ENCODE measurements at places on chromosomes 4 and X.

GRCh38 chr4:88144048-88144447 is 14.4 kb downstream of the ABCG2 start:
- DNase-seq = no peak

DNA sequence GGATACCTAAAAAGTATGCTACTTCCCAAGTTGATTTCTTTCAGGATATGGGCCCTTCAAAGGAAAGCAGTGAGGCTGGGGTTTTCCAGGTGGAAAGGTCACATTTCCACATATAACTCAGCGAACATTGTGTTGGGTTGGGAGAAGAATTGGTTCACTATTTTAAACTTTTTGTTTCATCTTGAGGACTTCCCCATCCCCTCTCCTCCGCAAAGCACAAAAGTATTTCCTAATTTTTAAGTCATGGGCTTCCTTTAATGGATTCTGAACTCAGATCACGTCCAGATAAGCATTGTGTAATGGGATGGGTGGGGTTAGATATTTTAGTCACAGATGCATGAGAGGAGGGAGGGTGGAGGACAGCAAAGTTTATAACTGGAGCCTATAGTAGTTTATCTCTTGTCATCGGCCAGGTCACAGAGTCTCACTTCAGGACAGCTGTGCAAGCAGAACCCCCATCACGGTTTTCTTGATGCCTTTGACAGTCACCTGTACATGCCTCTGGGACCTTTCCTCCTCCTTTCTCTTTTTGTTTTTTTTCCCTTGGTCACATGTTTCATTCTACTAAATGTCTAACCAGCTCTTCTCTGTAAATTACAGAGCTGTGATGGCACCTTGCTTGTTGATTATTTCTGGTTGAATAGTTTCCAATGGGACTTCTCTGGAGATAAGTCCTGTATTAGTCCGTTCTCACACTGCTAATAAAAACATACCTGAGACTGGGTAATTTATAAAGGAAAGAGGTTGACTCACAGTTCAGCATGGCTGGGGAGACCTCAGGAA is 115.4 kb downstream of the PTTG2 start:
- DNase-seq = no peak

- DNase-seq = no peak
These were observed 33.5 kb downstream of the OR13H1 start for GRCh38 chrX:131577413-131577812.

DNA sequence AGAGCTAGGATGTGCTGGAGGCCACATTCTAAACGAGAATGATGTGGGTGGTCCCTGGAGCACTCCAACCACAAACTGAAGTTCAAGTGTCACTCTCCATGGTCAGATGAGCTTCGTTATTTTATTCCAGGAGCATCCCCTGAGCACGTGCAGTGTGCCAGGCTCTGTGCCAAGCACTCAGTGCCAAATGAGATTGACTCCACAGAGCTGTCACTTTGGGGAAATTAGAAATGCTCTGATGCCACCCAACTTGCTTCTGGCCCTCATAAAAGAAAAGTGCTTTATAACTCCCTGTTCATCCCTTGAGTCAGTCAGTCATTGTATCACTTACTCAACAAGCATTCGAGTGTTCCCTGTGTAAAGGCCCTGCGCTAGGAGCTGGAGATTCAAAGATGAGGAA is 91.2 kb downstream of the RTL5 start:
- DNase-seq = no peak

GRCh38 chr4:182174979-182175378 is 68.2 kb upstream of the TENM3 start:
- DNase-seq = no peak

DNA sequence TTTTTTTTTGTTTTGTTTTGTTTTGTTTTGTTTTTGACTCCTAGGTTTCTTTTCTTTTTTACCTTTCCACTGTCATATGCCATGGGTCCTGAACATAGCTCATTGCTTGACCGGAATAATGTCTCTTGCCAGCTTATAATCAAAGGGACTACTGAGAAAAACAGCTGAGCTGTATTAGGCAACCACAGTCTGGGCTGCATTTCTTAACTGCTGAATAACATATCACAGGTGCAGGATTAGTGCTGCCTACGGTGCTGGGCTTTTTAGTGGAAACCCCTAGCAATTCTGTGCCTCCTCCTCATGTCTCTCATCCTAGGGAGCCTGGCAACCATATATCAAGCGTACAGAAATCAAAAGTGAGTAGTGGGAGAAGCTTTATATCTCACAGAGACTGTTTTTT is 333.5 kb downstream of the BMPR1B start:
- no peak for DNase-seq

- DNase-seq = no peak
These were observed 28.9 kb downstream of the SPANXD start for GRCh38 chrX:141669689-141670088.

DNA sequence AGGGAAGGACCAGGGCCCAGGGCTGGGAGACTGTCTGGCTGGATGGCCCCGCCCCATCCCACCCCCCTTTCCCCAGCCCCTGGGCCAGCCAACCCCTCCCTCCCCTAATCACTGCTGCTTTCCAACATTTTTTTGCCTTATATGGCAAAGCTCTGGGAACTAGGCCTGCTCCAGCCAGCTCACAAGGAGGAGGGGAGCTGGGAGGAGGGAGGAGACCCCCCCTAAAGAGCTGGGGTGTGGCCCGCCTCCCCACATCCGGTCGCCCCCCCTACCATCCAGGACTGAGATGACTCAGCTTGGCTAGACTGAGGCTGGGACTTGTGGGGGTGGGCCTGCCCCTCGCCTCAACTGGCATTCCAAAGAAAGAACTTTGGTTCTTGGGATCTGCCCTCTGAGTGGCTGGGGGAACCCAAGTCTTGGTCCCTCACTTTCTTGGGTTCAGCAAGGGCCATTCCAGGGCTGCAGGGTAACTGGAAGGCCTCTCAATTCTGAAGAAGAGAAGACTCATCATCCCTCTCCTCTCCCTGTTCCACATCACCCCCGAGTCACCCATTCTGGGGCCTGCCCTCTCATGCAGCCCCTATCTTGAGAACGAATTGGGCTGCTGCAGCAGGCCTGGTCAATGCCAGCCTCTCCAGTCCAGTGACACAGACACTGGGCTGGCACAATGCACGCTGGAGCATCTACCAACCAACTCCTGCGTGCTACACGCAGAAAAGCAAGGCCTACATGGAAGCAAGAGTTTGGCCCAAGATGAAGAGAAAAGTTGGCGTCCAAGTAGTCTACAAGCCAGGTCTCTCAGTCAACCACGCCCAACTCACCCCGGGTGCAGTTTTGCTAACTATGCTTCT is 4.8 kb downstream of the FLNA start:
- DNase-seq = peak; percentile 61

- no peak for DNase-seq
These were observed 30.1 kb downstream of the ANKRD50 start for GRCh38 chr4:124682384-124682783.

GRCh38 chr4:176845636-176846035 is 52.9 kb upstream of the VEGFC start:
- no peak for DNase-seq

GRCh38 chr4:1521821-1522361 is 115.6 kb upstream of the NKX1-1 start:
- no peak for DNase-seq

- DNase-seq = no peak
These were observed 209.0 kb downstream of the HS6ST2 start for GRCh38 chrX:132749406-132749805.

- DNase-seq = no peak
These were observed 76.1 kb upstream of the EMCN start for GRCh38 chr4:100593935-100594334.

- DNase-seq = no peak
These were observed 3.6 kb downstream of the IL9R start for GRCh38 chrX:156001001-156001666.

- DNase-seq = no peak
These were observed 8.9 kb upstream of the PHKA2 start for GRCh38 chrX:18992829-18993228.

DNA sequence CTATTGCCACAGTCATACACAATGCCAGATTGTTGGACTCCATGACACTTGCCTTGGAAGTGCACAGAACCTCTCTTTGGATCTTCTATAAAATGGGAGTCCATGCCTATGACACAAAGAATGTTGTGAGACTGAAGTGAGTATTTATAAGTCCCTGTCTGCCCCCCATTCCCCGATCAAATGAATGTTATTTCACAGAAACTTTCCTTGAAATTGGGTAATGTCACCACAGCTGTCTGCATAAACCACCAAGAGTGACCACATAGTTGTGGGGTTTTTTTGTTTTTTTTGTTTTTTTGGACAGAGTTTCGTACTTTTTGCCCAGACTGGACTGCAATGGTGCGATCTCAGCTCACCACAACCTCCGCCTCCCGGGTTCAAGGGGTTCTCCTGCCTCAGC is 27.1 kb upstream of the REST start:
- DNase-seq = no peak

DNA sequence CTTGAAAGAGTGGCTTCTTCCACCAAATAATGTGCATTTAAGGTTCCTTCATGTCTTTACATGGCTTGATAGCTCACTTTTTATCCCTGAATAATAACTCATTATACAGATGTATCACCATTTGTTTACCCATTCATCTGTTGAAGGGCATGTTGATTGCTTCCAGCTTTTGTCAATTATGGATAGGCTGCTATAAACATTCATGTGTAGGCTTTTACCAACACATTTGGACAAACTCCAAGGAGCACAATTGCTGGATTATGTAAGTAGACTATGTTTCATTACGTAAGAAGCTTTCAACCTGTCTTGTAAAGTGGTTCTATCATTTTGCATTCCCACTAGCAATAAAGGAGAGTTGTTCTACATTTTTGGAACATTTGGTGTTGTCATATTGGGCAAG is 2637.0 kb downstream of the PCDH7 start:
- no peak for DNase-seq

DNA sequence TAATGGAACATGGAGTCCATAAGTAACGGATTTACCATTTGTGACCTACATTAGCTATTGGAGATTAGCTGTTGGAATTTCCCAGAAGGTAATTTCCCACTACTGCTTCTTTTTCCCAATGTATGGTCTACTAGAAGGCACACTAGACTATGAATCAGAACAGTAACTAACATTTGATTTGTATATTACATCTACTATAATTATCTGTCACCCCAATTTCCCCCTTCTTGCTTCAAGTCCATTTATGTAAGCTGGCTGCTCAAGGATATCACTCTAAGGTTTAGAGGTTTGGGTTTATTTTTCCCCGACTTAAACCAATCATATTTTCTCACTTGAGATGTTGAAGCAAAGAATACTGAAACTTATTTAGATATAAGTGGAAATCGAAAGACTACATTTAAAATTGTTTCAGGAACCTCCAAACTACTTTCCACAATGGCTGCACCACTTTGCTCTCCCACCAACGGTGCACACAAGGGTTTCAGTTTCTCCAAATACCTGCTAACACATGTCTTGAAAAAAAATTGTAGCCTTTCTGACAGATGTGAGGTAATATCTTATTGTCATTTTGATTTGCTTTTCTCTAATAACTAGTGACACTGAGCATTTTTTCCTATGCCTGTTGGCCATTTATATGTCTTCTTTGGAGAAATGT is 33.3 kb upstream of the H2AZ1 start:
- DNase-seq = no peak

DNA sequence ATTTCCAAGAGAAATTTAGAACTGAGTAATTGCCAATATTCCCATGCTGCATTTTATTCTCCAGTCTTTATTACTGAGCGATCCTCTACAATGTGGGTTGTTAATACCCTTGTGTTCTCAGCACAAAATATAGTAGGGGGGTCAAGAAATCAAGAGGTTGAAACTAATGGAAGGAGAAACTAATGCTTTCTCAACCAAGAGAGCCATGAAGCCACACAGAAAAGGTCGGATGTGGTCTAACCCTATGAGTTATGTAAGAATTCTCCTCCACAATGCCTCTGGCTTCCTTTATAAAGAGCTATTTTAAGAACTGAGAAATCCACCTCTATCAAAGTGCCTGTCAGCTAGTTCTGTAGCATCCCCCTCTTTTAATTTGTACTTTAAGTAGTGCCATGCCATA is 268.5 kb downstream of the CHIC1 start:
- DNase-seq = no peak

DNA sequence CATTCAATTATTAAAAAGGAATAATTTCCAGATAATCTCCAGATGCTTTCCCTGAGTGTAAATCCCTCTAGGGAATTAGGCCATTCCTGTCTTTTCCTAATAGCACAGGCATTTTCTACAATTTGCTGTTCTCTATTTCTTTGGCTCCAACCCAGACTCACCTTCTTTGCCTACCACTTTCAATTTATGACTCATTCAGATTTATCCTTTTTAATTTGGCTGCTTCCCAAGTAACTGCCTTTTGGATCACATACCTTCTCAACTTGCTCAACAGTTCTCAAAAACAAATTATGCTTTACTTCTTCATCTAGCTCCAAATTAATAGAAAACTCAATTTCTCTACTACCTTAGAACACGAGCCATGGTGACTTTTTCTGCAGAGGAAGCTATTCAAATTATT is 1166.3 kb upstream of the PCDH7 start:
- DNase-seq = no peak

DNA sequence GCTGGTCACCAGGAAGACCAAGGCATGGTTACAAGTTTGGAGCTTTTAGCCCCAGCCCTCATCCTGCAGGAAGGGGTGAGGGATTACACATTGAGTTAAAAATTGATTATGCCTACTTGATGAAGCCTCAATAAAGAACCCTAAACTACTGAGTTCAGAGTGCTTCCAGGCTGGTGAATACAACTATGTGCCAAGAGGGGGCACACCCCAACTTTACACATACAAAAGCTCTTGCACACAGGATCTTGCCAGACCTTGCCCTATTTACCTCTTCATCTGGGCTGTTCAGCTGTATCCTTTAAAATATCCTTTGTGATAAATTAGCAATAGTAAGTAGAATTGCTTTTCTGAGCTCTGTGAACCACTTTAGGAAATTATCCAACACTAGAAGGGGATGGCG is 489.3 kb downstream of the INPP4B start:
- DNase-seq = no peak

- DNase-seq = no peak
These were observed 394.4 kb upstream of the ADGRL3 start for GRCh38 chr4:60805500-60806313.

DNA sequence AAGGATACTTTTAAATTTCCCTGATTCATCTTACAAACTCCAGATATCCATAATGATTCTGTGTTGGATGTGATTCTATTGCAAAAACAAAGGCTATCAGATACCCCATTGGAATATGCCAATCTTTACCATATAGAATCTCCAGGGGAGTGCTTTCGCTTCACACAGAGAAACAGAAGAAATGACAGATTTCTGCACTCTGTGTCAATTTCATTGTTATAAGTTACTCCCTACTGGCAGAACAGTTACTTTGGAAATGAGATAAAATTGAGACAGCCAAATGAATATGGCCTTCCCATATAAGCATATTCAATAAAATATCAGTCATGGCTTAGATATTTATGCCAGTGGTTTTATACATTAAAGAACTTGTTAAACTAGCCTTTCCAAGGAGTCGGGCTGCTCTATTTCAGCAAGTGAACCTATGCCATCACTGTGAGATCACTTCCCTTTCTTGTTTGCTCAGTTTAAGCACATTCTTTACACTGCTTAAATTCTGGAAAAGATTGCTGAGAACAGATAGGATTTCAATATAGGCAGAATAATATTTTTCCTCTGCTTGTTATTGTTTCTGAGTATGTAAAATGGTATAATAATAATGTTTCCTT is 127.5 kb upstream of the ANXA10 start:
- DNase-seq = no peak

Data from breast epithelium (tissue), 4 donors.